ENCODE measurements at places on chromosomes 16 and 17. TPM values are rescaled to one million over a fixed set of nuclear protein-coding genes. Genes with fewer than 3 reads are reported as not detected.
A peak's percentile ranks its signal among the peaks of the same experiment; 100 is the strongest.

The SHISA6 gene
- not detected for total RNA-seq

The WNK4 gene
- total RNA-seq = 8.3 TPM

GRCh38 chr17:3207367-3207766, at the start of gene OR1A1:
OR1A1 (plus strand) TSS chr17:3207667; CDS start chr17:3215621, 7,954 bp downstream.
- H3K4me1 ChIP-seq = no peaks in the 10 kb centered on the region
- no peak within 1 kb of the TSS for H3K4me3 ChIP-seq
- no peak within 1 kb of the TSS for H3K27ac ChIP-seq
- H3K27me3 ChIP-seq = peaks cover 71% of the 10 kb centered on the region
- no peaks in the 10 kb centered on the region for H3K36me3 ChIP-seq

The P2RX5 gene
- 18.3 TPM for total RNA-seq

DNA sequence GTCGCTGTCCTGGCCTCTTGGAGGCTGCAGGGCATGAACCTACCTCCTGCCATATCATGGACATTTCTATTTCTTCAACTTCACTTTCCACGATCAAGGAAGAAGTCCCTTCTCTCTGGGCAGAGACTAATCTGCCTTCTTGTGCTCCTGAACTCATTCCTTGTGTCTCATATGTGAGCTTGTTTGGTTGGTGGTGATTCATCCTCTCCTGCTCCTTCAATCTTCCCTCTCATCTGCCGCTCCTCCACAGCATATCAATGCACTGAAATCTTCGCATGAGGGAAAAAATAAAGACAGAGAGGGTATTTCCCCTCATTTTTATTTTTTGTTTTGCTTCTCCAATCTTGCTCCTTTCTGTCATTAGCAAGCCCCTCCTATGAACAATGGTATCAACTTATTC, 571.7 kb upstream of the GOT2 start:
- no peaks in the 10 kb centered on the region for H3K36me3 ChIP-seq
- H3K27ac ChIP-seq = no peak overlapping the region
- no peak overlapping the region for H3K4me3 ChIP-seq
- DNase-seq = no peak
- H3K27me3 ChIP-seq = no peaks in the 10 kb centered on the region

DNA sequence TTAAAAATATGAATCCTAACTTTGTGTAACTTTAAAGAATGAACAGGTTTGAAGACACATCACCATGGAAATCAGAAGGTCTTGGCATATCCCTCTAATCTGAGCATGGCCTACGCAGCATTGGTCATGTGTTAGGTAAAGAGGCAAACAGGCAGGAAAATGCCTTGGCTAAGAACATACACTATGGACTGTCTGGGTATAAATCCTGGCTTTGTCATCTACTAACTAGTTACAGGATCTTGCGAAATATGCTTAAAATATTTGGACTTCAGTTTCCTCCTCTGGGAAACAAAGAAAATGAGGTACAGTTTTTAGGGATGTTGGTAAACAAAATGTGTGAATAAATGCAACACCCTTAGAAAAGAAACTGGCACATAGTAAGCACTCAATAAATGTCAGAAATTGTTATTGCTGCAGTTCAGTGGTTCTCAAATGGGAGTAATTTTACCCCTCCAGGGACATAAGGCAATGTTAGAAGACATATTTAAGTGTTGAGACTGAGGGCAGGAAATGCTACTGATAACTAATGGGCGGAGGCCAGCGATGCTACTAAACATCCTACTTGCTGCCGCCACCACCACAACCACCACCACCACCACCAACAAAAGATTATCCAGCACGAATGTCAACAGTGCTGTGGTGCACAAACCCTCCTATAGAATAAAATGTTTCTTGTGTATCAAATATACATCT, 770.8 kb upstream of the SOX9 start:
- no peaks in the 10 kb centered on the region for H3K36me3 ChIP-seq
- H3K4me1 ChIP-seq = no peaks in the 10 kb centered on the region
- H3K27me3 ChIP-seq = no peaks in the 10 kb centered on the region
- DNase-seq = no peak
- H3K27ac ChIP-seq = no peak overlapping the region

DNA sequence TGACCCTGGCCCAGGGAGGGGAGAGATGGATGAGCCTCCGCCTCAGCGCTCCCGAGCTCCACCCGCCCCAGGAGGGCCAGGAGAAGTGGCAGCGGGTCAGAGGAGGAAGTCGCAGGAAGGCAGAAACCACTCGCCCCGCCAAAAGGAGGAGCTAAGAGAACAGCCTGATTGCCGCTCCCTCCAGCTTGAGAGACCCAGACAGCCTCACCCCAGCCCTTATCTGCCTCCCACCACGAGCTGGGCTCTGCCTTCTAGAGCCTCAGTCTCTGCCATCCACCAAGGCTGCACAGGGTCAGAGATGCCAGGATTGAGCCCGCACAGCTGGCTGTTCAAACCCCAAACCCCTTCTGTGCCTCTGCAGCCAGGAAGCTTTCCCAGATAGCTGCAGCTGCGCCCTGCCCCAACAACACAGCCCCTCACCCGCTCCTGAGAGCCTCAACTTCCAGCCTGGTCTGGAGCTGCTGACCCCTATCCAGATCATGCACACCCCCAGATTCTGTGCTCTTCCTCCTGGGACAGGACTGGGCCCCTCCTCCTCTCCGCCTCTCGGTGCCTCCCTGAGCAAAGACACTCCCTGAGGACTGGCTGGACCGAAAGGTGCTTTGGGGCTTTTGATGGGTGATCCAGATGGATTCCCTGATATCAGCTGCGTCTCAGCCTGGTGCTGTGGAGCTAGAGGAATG, 1.0 kb upstream of the ATP2A3 start:
- no peaks in the 10 kb centered on the region for H3K27me3 ChIP-seq
- H3K4me1 ChIP-seq = peaks cover 13% of the 10 kb centered on the region
- no peak overlapping the region for H3K27ac ChIP-seq
- peak; percentile 46 for DNase-seq
- no peaks in the 10 kb centered on the region for H3K36me3 ChIP-seq

The RASL10B gene
- total RNA-seq = 0.11 TPM

The MAP3K3 gene
- 12.9 TPM for total RNA-seq

The NACA2 gene
- total RNA-seq = not detected

DNA sequence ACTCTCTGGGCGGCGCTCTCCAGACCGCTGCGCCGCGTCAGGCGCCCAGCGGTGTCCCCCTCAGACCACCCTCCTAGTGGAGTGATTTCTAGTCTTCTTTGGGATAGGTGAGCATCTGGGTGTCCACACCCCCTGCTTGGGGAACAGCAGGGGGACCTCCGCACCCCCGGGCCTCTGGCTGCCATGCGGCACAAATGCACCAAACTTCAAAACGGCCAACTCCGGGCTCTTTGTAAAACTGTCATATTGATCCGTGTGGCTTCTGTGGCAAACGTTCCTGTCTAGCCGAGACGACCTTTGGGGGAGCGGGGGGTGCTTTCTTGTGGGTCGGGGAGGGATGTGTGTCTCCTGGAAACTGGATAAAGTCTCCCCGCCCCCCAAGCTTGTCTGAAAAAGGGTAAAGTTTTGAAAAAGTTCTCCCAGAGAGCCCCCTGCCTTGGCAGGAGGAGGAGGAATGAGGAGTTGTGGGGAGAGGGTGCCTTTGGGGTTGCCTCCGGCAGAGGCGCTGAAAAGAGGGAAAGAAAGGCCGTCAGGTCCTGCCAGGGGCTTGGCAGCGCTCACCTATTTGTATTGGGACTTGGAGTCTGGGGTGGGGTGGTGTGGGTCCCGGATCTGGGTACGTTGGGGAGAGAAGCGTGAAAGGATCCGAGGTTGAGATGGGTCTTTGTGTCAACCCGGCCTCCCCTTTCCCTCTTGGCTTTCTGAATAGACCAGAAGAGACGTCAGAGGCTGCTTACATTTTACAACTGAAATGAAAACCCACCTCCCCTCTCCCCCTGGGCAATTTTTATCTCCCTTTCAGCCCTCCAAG, 2.2 kb upstream of the CHD3 start:
- H3K27ac ChIP-seq = peak overlapping the region; percentile 66
- H3K4me1 ChIP-seq = peaks cover 27% of the 10 kb centered on the region
- peak overlapping the region; percentile 84 for H3K4me3 ChIP-seq
- DNase-seq = peak; percentile 30

The TRPV2 gene
- total RNA-seq = 5.3 TPM

GRCh38 chr17:49016775-49017463, 19.7 kb downstream of the IGF2BP1 start:
- peaks cover 18% of the 10 kb centered on the region for H3K4me1 ChIP-seq
- no peaks in the 10 kb centered on the region for H3K27me3 ChIP-seq
- no peak overlapping the region for H3K4me3 ChIP-seq
- peak; percentile 80 for DNase-seq

GRCh38 chr17:73390851-73391250, 79.0 kb upstream of the CDC42EP4 start:
- peaks cover 68% of the 10 kb centered on the region for H3K27me3 ChIP-seq
- no peak for DNase-seq
- no peak overlapping the region for H3K27ac ChIP-seq

- no peaks in the 10 kb centered on the region for H3K36me3 ChIP-seq
- H3K4me1 ChIP-seq = no peaks in the 10 kb centered on the region
- no peaks in the 10 kb centered on the region for H3K27me3 ChIP-seq
Measured at GRCh38 chr17:27593232-27593856, 37.6 kb upstream of the LGALS9 start.

DNA sequence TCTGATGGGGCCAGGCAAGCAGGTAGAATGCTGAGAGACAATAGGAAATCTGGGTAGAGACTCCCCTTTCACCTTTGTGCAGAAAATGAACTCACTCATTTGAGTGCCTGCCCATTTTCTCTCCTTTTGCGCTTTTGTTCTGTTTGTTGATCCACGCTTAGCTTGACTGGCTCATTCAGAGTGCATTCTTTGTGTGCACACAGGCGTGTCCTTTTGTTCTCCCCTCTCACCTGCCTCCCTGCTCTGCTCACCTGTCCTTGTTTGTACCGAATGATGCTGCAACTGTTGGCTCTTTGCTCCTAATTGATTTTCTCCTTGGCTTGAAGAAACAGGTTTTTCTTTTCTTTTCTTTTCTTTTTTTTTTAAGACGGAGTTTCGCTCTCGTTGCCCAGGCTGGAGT, 15.8 kb downstream of the PGS1 start:
- H3K27me3 ChIP-seq = no peaks in the 10 kb centered on the region
- no peak for DNase-seq
- H3K27ac ChIP-seq = no peak overlapping the region
- H3K36me3 ChIP-seq = no peaks in the 10 kb centered on the region

The MPRIP gene
- total RNA-seq = 443 TPM

DNA sequence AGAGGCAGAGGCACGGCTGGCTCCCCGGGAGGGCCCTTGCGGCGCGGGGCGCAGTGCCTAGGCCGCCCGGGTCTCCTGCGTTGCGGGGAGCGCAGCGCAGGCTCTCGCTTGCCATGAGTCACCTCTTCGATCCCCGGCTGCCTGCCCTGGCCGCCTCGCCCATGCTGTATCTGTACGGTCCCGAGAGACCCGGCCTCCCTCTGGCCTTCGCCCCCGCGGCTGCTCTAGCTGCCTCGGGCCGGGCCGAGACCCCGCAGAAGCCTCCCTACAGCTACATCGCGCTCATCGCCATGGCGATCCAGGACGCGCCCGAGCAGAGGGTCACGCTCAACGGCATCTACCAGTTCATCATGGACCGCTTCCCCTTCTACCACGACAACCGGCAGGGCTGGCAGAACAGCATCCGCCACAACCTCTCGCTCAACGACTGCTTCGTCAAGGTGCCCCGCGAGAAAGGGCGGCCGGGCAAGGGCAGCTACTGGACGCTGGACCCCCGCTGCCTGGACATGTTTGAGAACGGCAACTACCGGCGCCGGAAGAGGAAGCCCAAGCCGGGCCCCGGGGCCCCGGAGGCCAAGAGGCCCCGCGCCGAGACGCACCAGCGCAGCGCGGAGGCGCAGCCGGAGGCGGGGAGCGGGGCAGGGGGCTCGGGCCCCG, 390 bp downstream of the FOXL1 start:
- H3K4me1 ChIP-seq = no peaks in the 10 kb centered on the region
- H3K27me3 ChIP-seq = peaks cover 74% of the 10 kb centered on the region
- no peak for DNase-seq

The PPM1E gene
- 0.05 TPM for total RNA-seq

- H3K36me3 ChIP-seq = no peaks in the 10 kb centered on the region
- H3K4me3 ChIP-seq = no peak overlapping the region
Measured at GRCh38 chr16:64780445-64780844, 341.4 kb downstream of the CDH11 start.

- no peak overlapping the region for H3K27ac ChIP-seq
- no peaks in the 10 kb centered on the region for H3K27me3 ChIP-seq
- H3K4me3 ChIP-seq = no peak overlapping the region
- no peaks in the 10 kb centered on the region for H3K4me1 ChIP-seq
- DNase-seq = no peak
- H3K36me3 ChIP-seq = no peaks in the 10 kb centered on the region
Measured at GRCh38 chr16:73735018-73735417, 561.6 kb upstream of the PSMD7 start.

- H3K27me3 ChIP-seq = no peaks in the 10 kb centered on the region
- H3K4me3 ChIP-seq = no peak overlapping the region
- DNase-seq = no peak
- H3K36me3 ChIP-seq = no peaks in the 10 kb centered on the region
Measured at GRCh38 chr17:80492343-80493136, 16.1 kb upstream of the NPTX1 start.

The HBQ1 gene
- not detected for total RNA-seq

GRCh38 chr17:45693792-45694191, 90.3 kb upstream of the CRHR1 start:
- H3K27ac ChIP-seq = no peak overlapping the region
- H3K27me3 ChIP-seq = peaks cover 93% of the 10 kb centered on the region
- H3K4me1 ChIP-seq = no peaks in the 10 kb centered on the region
- DNase-seq = no peak
- H3K4me3 ChIP-seq = no peak overlapping the region
